ENCODE measurements at places on chromosomes 16 and 17.

- no peak for DNase-seq
Observed at GRCh38 chr17:80363518-80364090, 51.4 kb upstream of the ENDOV start.

- no peak for DNase-seq
Observed at GRCh38 chr17:38798614-38799500, 499 bp downstream of the PIP4K2B start.

GRCh38 chr17:46273541-46274236, 21.2 kb upstream of the LRRC37A start:
- DNase-seq = no peak

GRCh38 chr16:30004424-30004776, 6.4 kb downstream of the DOC2A start:
- no peak for DNase-seq
